ENCODE measurements at places on chromosomes 1 and 21. TPM values are rescaled to one million over a fixed set of nuclear protein-coding genes. Genes with fewer than 3 reads are reported as not detected.

Gene CFAP45
- 1.1 TPM for total RNA-seq

Gene KRTAP26-1
- not detected for total RNA-seq

Gene KCNE2
- total RNA-seq, result not detected

Gene DDI2
- 22.5 TPM for total RNA-seq

Gene FMN2
- total RNA-seq, result not detected

Gene TAGLN2
- total RNA-seq, result 110 TPM

GRCh38 chr1:174874331-174875053, 125.3 kb upstream of the CACYBP start:
- no peak for DNase-seq

- DNase-seq, result no peak
Observed at GRCh38 chr1:34406833-34407539, 230.3 kb downstream of the C1orf94 start.

- DNase-seq, result no peak
Observed at GRCh38 chr21:31449921-31450535, 106.0 kb upstream of the TIAM1 start.

DNA sequence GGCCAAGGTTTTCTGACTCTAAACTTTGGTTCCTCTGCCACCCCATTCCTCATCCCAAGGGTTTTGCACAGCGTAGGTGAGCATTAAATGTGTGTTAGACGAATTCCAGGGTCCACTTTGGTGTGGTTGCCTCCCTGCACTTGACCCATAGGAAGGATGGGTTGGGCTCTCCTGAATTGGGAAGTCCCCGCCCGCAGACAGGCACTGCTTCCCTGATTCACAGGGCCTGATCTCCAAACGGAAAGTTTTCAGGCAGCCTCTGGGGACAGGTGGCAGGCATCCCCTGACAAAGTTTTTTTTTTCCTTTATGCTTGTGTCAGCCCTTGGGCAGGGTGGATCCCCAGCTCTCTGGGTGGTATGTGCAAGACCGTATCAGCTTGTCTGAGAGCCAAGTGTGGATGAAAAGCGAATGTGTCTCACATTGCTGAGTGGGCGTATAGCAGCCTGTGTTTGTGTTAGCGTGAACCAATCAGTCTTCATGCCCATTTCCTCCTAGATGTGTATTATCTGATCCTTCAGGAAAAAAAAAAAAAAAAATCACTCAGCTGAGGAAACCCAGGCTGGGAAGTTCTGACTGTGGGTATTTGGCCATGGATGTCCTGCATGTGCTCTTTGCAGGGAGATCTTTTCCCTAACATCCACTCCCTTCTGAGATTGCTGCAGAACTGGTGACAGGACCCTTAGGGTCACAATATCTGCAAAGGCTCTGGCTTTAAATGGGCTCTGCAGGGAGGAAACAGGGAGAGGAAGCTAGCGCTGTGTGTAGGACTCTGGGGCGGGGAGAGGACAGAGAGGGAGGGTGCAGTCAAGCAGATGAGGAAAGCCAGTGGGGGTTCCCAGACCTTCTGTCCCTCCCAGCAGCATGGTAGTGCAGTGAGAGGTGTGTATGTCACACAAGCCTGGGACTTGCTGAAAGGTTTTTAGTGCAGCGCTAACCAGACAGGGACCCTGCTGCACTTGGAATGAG, 42.2 kb upstream of the TRABD2B start:
- DNase-seq, result no peak

DNA sequence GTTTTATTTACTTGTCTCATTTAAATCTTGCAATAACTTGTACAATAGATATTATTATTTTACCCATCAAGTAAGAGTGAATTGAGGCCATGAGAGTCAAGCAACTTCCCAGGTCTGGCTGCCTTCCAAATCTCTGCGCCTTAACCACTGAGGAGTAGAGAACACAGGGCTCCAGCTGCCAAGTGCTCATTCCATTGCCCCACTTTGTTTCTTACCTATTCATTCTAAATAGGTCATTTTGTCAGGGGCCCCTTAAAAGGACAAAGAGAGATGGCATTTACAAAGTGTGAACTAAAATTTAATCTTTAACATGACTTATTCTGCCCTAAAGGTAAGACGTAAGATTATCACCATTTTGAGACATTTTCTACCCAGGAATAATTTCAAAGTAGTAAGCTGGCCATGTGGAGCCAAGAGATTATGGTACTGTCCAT, 3.5 kb downstream of the PPP1R15B start:
- DNase-seq, result peak; percentile 76

DNA sequence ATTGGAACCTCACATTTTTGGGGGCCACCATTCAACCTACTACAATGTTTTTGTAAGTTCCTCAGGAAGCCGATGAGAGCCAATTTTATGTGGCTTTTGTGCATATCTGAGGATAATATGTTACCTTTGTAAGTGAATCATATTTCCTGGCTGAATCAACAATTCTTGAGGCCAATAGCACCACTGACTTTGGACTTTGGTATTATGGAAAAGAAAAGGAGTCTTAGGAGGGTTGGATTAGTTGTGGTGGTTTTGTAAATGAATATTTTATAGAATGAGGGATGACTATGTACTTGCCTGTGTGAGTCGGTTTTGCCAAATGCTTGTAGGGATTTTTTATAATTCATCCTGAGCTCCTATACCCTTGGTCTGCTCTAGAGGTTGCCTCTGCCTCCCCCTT, 181.5 kb upstream of the HMGB4 start:
- no peak for DNase-seq

DNA sequence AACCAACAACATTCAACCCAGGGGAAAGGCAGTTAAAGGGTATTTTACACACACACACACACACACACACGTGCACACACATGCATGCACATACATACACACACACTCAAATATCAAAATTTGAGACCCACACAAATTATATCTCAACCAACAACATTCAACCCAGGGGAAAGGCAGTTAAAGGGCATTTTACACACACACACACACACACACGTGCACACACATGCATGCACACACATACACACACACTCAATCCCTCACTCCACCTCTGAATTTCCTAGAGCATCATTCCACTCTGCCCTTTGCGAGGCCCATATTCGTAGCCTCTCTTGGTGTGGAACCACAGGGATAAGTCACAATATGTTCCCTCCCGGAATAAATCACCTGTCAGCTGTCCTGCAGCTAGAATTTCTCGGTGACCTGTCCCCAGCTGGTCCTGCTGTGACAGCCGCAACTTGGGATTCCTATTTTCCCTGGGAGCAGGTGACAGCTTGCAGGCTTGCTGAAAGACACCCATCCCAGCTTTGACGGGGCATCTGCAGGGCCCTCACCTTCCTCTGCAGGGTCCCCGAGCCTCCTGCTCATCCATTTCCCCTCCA, 122.7 kb downstream of the PSMG1 start:
- DNase-seq, result no peak

DNA sequence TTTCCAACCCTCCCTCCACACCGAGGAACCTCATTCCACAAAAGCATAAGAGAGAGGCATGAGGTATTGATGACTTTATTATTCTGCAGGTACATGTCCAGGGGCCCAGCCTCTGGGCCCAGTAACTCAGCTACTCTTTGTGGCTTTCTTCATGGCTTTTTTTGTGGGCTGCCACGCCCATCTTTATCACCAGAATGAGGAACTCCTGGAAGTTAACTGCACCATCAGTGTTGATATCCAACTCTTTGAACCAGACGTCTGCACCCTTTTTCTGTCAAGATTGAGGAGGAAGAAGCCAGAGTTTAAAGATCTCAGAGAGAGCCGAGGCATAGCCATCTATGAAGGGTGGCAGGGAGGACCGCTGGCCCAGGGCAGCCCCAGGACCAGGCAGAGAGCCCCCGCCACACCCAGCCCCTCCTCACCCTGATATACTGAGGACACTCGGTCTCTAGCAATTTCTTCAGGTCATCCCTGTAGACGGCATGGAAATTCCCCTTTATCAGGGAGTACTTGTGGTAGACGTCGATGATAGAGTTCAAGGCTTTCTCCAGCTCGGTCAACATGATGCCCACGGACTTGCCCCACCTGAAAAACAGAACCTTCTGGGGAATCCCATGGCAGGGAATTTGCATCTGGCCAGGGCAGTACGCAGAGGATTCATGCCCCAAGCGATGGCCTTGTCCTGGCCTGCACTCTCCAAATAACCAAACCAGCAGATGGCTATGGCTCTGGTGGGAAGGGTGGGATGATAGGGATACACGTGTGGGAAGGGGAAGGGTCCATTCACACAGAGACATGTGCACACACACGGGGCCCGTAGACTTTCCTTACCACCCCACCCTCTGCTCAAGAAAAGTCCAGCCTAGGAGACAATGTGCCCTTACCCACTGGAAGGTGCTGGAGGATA, 647 bp downstream of the S100A8 start:
- no peak for DNase-seq

GRCh38 chr21:39932335-39932734, 65.1 kb downstream of the PCP4 start:
- DNase-seq, result no peak

DNA sequence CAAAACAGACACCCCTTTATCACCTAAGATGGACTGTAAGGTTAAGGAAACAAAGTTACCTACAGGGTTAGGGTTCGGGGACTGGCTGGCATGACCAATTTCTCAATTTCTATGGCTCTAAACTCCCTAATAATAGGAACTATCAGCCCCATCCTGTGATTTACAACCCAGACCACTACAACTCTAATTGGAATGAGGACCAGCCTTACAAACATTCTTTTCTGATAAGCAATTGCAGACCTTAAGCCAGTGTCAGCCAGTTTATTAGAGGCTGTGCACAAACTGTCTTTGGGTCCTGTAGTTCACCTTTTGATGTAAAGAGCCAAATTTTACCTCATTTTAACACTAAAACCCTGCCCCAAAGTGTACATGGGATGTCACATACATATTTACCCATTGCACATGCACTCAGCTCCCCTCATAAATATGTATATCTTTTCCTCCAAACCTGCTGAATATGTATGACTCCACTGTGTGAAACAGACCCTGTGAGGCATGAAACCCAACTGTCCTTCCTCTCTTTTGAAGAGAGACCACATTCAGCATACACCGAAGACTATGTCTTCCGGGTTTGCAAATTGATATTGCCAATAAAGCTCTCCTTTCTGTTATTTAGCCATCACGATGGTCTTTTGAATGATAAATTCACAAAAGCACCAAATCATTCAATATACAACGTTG, 7.3 kb upstream of the APP start:
- no peak for DNase-seq

DNA sequence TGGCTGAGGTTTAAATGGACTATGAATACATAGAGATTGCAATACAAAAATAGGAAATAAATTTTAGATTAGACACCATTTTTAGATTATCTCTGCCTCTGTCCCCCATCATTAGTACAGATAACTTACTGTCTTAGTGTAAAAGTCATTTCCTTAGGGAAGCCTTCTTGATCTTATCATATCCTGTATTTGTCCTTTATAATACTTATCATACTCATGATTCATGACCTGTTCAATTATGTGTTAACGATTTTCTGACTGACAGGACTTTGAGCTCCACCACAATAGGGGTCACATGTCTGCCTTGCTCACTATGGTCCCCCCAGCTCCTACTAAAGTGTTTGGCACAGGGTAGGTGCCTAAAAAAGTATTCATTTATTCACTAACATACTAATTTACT, 14.6 kb downstream of the TEX38 start:
- DNase-seq, result no peak

DNA sequence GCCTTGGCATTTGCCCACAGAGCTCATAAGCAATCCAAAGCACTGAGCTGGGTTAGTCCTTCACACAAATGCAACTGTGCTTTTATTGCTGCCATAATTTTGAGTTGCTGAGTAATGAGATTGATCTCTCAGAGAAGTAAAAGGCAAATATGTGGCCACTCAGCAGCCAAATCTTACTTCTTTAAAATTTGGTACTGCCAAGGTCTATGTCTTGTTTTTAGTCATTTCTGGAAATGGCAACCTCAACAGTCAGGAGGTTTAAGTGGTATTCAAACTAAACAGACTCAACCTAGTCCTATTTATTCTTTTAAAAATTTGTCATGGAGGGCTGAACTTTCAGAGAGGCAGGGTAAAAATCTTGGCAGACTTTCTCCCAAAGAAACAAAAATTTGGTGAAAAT, 216.4 kb upstream of the GJB5 start:
- no peak for DNase-seq

- DNase-seq, result no peak
Observed at GRCh38 chr21:29064850-29065481, 8.5 kb downstream of the CCT8 start.

DNA sequence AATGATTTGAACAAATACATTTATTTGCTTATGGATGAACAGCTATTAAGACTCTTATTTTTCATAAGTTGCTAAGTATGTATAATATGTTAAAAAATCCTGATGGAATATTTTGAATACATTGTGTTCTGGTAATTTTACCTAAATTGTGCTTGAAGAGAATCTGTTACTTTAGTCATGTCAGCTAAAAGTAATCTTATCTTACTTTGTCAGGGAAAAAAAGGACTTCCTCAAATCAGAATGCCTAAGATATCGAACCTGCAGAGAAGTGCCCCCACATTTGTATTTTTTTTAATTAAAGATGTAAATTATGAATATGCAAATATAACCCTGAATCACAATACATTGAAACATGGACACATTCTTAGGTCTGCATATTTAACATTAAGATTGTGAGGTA, 1331.7 kb downstream of the MRPL39 start:
- DNase-seq, result no peak

- DNase-seq, result no peak
Observed at GRCh38 chr1:1622010-1622787, 6.9 kb downstream of the MIB2 start.

- DNase-seq, result no peak
Observed at GRCh38 chr1:244210884-244211558, 159.9 kb downstream of the ZBTB18 start.

DNA sequence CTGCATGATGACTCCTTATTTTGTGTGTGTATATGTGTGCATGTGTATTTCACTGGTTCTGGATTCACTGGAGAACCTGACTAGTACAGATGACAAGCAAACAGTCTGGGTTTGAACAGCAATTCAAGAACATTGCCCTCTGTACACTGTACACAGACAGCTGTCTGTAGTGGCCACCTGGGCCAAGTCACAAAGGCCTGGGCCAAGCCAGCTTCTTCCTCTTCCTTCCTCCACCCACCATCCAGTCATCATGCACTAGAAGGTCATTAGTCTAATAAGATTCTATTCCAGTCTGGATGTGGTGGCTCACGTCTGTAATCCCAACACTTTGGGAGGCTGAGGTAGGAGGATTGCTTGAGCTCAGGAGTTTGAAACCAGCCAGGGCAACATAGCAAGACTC, 155.9 kb downstream of the ELAVL4 start:
- no peak for DNase-seq

DNA sequence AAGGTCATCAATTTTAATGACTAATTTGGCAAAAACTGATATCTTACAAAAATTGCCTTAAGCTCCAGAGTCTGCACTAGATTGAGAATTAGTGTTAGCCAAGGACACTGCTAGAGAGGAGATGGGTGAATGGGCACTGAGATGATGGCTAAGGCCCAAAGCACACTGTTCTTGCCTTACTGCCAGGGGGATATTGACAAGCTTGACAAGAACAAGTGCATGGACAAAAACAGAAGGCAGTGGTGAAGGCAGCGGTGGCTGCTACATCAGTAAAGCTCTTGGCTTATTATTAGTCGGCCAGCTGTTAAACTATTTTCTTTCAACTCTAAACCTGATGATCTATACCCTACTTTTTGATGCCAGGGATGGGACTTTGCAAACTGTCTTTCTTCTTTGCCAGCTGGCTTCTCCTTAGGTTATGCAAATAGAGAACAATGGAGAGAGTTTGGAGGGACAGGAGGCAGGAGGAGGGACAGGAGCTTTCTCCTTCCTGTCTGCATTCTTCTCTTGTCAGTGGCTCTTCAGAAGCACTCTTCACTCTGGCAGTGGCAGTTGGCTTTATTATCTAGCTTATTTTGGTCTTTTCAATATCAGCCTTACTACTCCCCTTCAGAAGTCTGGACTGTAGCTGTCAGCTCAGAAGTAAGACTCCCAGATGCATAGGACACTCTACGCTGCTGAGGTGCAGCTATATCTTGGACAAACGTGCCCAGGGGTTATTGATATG, 853.5 kb upstream of the TMPRSS15 start:
- DNase-seq, result peak; percentile 33

Measured in left ventricle myocardium inferior (tissue), 1 donor.